ENCODE measurements at places on chromosomes 5 and 9.

DNA sequence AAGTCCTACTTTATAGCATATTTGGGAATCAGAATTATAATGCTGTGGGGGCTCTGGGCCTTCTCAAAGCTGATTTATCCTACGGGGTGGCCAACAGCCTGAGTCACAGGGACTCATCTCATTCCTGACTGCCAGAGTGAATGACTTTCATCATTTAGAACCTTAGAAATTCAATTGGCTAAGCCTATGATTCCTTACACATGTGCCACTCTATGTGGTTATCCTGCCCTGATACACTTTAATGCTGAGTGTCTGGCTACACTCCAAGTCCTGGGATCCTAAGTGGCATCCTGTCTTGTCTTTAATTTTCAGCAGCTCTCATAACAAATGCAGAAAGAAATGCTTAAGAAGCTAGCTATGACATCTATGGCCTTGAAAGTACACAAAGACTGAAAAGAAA is 75.2 kb upstream of the FREM1 start:
- DNase-seq = no peak

DNA sequence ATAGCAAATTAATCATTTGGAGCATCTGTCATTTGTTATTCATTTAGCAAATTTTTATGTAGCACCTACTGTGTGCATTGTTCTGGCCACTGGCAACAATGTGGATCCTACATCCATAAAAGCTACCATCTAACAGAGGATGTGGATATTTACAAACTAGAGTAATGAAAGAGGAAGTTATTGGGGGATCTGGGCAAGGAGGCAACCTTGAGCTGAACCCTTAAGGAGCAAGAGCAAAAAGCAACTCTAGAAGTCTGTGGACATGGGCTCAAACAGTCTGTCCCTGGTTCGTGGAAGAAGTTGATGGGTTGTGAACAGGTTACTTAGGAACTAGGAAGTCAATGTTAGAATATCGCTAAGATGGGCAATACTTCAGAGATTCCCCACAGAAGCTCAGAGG is 259.9 kb downstream of the SYK start:
- no peak for DNase-seq

DNA sequence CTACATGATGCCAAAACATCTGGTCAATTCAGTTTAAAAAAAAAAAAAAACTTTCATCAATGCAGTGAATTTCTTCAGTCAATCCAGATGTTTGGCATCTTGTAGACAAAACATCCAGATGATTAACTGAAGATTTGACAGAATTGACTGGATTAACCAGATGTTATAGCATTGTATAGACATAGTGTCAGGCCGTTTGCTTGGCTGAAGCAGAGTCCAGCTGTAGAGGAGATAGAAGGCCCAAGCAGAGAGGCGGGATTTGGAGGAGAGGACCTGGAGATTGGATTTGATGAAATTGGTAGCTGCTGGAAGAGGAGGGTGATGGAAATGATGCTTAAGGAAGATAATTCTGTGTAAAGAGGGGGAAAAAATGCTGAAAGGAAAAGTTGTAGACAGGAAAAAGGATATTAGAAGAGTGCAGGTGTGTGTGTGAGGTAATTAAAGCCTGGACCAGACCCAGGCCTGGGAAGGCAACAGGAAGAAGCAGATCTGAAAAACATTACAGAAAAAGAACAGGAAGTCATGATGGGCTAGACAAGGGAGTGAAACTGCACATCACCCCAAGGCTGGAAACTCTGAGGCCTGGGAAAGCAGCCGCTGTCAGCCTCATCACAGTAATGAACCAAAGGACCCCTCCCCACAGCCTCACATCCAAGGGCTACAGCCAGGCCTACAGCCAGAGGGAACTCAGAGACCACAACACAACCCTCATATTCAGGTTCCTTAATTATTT is 258.3 kb downstream of the CWC27 start:
- no peak for DNase-seq

DNA sequence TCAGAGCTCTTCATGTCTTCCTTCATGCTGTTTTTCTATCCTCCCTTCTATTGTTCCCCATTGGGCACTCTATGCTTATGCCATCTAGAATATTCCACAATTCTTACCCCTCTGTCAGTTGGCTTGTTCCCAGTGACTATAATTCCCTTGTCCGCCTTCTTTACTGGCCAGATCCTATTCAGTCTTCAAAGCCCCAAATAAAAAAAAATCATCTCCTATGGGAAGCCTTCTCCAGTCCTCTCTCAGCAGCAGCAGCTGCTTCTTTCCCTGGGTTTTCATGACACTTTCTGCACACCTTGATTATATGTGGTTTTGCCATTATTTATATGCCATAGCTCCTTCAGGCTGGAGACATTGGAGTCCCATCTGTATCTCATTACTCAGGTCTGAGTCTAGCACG is 54.6 kb upstream of the TNFAIP8 start:
- no peak for DNase-seq

DNA sequence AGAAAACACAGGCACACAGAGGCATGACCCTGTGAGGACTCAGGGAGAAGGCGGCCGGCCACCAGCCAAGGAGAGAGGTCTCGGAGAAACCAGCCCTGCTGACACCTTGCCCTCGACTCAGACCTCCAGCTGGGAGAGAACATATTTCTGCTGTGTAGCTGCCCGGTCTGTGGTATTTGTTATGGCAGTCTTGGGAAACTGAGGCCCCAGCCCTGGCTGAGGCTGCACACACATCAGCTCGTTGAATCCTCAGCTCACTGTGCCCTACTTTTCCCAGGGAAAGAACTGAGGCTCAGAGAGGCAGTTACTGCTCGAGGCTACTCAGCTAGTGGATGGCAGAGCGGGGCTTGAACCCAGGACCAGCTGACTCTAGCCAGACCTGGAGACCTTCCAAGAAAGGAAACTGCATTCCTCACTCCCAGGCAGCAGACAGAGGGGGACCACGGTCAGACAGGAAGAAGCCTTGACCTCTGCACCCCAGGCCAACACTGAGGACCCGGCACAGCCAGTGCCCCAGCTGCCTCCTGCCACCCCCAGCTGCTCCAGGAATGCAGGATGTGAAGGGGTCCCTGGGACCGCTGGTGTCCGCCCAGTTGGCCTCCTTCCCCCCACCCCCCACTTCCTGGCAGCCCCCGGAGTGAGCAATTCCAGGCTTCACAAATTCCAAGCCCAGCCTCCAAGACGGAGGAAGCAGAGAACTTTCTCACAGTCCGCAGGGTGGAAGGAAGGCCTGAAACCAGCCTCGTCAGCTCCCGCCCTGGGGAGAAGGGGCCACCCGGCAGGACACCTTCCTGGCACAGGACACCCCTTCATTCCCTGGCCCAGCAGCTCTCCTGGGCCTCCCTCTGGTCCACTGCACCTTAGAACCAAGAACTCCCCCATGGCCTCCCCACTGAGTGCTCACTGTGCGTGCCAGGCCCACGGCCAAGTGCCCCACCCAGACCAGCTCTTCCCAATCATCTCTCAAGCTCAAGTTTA is 69.9 kb downstream of the LRSAM1 start:
- DNase-seq = peak; percentile 51

- DNase-seq = no peak
Observed at GRCh38 chr5:72448368-72448767, 58.8 kb downstream of the ZNF366 start.

DNA sequence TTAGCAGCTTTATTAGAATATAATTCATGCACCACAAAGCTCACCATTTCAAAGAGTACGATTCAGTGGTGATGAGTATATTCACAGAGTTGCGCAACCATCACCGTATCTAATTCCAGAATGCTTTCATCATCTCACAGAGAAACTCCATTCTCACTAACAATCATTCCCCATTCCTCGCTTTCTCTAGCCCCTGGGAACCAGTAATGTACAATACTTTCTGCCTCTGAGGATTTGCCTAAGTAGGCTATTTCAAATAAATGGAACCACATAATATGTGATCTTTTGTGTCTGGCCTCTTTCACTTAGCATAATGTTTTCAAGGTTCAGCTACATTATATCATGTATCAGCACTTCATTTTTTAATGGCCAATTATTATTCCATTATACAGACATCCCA is 145.1 kb upstream of the ADAMTS16 start:
- DNase-seq = peak; percentile 65

DNA sequence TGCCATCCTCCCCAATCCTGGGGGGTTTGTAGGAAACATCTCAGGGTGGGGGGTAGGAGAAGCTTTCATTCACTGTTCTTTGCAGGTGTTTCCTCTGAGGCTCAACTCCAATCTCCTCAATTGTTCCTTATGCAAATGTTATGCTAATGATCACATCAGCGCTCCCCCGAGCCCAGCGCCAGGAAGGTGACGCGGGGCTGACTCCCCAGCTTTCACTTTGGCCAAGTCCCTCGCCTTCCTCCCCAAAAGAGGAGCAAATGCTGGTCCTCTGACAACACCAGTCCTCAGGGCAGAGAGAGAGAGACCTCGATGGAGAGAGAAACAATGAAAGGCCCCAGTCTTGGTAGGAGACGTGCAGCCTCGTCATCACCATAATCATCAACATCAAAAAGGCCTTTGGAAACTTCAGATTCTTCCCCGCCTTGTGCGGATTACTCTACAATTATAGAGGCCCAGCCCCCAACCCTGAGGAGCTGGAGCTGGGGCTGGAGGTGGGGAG is 39.1 kb downstream of the PCDH1 start:
- no peak for DNase-seq

DNA sequence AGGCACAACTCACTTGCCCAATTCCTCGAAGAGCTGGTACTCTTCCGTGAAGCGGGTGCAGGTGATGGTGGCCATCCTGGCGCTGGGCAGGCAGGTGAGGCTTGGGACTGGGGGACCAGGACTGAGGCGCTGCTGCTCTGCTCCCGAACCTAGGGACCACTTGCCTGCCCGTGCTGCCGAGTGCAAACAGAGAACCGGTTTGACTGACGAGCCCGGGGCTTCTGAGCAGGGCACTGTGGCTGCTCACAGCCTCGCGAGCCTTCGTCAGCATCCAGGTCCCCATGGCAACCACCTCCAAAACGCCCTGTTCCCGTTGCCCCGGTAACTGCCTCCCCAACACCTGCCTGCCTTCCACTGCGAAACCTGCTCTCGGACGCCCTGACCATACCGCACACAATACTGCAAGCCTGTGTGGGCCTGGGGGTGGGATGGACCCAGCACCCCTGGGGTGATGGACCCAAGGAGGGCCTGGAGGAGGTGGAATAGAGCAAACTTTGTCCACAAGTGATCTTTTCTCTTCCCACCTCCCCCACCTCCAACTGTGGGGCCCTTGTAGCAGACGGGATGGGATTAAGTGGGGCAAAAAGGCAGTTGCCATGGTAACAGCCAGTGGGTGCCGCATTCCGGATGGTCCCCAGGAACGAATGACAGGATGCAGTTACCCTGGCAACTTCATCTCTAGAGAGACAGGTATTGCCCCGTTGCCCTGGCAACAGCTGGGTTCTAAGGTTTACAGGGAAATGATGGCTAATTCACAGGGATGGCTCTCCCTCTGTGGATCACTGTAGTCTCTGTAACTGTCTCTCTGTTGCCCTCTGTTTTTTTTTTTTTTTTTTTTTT is at the start of gene CAMK2A:
TSS of gene CAMK2A (minus strand) at position 223 of the 840 bp plus-strand sequence. CDS start at position 75, 148 bp downstream.
- no peak for DNase-seq

GRCh38 chr9:33850677-33851076 is 33.7 kb downstream of the UBE2R2 start:
- no peak for DNase-seq

GRCh38 chr5:139575751-139576150 is 14.6 kb downstream of the UBE2D2 start:
- no peak for DNase-seq

GRCh38 chr5:180499684-180500083 is 5.5 kb downstream of the CNOT6 start:
- no peak for DNase-seq

GRCh38 chr5:59525957-59526356 is 367.6 kb downstream of the PDE4D start:
- peak; percentile 24 for DNase-seq

DNA sequence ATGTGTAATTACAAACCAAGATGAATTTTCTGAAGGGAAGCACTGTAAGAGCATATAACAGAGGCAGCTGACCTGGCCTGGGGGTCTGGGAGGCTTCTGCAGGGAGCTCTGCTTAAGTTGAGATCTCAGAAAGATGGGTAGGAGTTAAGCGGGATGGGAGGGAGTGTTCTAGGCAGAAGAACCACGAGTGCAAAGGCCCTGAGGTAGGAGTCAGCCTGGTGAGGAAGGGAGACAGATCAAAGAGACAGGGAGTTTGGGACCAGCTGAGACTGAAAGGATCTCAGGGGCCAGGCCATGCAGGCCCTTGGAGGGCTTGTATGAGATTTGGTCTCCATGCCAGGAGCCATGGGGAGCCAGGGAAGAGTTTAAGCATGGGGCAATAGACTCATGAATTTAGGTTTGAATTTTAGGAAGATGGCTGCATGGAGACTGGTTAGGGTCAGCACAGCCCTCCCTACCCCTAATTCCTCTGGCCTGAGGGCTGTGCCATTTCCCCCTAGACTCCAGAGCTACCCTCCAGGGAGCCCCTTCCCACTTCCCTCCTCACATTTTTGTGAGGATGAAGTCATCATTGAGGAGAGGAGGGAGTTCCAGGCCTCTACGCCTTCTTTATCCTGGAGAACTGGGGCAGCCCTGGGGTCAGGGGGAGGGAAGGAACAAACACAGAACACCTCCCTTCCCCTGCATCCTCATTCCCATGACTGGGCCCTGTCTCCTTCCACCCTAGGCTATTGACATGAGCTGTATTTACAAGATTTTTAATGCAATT is 4.8 kb upstream of the ARAP3 start:
- no peak for DNase-seq

- DNase-seq = no peak
Observed at GRCh38 chr9:136242248-136242647, 3.4 kb downstream of the QSOX2 start.

- DNase-seq = no peak
Observed at GRCh38 chr9:94909250-94909894, 182.9 kb downstream of the AOPEP start.

DNA sequence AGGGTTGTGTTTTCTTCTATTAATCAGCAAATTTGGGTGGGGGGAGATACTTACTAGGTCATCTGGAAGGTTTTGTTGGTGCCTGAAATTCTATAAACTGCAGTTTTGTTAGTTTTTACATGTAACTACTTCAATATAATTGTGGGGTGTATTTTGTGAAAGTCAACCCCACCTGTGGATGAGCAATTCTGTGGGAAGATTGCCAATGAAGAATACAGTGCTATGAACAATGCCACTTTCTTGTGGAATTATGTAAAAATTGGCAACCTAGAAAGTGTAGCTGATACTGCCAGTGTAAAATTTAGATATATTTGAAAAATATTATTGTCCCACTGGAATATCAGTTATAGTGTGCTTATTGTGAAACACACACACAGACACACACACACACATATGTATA is 80.7 kb downstream of the VCAN start:
- DNase-seq = no peak

GRCh38 chr9:92527832-92528521 is 7.8 kb downstream of the ECM2 start:
- DNase-seq = no peak

- DNase-seq = no peak
Observed at GRCh38 chr9:76691517-76692313, 72.5 kb upstream of the PCA3 start.

DNA sequence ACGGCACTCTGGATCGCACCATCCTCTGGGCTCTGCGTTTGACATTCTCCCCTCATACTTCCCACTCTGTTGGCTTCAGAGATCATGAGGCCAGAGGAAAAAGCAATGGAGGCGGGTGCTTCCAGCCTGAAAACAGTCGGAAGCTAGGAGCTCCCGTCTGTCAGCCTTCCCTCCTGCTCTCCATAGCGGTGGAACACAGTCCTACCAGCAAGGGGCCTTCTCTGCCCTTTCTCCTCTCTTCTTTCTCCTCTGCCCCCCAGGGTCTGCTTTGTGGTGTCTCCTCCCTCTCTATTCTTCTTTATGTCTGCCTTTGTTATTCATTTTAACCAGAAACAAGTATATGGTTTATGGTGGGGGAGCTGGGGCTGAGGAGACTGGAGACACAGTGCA is 152.5 kb upstream of the NFIB start:
- DNase-seq = no peak
